ENCODE measurements at places on chromosomes 2 and 18.

- no peak for DNase-seq
Observed at GRCh38 chr2:11799826-11800225, 53.4 kb downstream of the LPIN1 start.

DNA sequence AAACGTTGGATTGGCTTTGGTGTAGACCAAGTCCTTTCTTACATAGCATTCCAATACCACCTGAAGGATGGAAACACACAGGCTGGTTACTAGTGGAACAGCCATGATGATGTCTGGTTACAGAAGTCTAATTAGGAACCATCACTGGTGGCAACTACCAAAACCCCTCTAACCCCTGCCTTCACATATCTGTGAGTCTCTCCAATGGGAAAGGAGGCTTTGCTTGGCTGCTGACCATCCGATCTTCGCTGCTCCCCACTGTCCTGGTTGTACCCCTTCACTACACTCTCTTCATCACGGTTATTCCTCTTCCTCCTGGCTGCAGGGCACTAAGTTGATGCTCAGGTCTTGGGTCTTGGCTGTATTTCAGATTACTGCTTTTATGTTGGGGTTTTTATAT lies 97.7 kb downstream of the SPRED2 start:
- no peak for DNase-seq

DNA sequence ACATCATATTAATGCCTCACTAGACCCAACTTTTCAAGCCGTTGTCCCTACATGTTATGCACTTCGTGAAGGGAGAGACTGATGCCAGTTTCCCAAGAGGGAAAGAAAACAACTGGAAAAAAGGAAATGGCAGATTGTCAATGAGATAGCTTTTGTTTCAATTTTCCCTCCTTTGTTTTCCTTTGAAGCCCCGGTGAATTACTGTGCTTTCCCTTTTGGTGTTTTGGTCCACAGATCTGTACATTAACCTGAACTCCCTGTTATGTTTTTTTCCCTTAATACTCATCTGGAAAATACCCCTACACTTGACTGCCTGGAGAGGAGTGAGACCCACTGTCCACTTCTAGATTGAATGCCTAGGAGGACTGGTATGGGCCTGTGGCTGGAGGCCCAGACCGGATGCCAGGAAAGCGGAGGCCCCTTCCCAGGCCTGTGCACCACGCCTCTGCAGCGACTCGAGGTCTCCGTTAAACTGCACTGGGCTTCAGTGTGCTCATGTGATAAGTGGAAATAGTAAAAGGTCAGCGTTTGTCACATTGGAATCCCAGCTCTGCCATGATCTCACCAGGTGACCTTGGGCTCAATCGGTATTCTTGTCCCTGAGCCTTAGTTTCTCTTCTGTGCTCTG lies 106.4 kb downstream of the GATA6 start:
- no peak for DNase-seq

GRCh38 chr2:212814941-212815340 lies 276.3 kb upstream of the ERBB4 start:
- DNase-seq, result no peak
